ENCODE measurements at places on chromosomes 11 and 22. TPM values are rescaled to one million over a fixed set of nuclear protein-coding genes. Genes with fewer than 3 reads are reported as not detected.

GRCh38 chr22:29987137-29987536 lies 93.1 kb upstream of the HORMAD2 start:
- H3K4me3 ChIP-seq, result no peak overlapping the region
- DNase-seq, result no peak
- H3K36me3 ChIP-seq, result no peaks in the 10 kb centered on the region
- no peaks in the 10 kb centered on the region for H3K27me3 ChIP-seq

DNA sequence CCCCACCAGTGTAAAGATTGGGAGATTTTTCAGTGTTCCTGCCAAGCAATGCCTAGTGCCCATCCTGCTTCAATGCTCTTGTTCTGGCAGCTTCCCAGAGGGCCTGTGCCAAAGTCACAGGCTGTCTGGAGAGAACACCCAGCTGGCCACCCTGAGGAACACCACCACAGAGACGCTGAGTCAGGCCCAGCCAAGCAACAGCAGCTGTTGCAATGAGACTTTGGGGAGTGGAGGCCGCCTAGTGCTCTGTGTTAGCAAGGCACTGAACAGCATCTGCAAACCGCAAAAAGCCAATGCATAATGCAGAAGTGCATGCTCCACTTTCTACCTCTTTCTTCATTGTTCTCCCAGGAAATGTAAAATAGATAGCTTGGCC lies 168.1 kb downstream of the NXPE2 start:
- H3K27ac ChIP-seq, result peak overlapping the region; percentile 96
- H3K4me3 ChIP-seq, result peak overlapping the region; percentile 65

DNA sequence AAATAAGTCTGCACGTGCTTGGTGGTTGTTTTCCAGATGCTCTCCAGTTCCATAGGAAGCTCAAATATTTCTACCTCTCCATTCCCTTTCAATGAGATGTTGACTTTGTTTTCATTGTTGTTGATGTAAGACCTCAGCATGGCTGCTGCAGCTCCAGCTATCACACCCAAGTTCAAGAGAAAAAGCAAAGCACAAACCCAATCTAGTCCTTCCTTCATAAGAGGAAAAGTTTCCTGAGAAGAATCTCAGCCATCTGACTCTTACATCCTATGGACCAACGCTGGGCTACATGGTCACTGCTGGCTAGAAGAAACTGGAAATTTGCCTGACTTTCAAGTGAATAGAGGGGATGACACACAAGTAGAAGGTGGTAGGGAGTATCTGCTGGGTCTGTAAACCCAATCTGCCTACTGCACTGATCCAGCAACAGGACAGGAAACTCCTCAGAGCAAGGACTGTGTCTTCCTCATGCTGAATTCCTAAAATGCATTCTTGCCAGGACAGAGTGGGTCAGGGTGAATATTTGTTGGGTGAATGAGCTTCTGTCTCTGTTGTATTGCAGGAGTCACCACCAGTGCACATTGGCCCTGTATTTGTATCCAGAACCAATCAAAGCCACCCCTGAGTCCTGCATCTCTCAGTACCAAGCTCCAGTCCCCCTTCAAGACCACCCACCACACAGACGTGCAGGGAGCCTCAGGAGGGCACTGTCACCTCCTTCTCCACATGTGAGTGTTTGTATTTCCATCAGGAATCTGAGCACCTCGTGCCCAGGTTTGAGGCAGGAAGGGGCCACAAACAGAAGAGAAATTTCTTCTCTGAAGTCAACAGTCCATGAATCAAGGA lies 118.0 kb upstream of the IGLL5 start:
- H3K4me3 ChIP-seq, result no peak overlapping the region
- H3K36me3 ChIP-seq, result peaks cover 4% of the 10 kb centered on the region
- no peaks in the 10 kb centered on the region for H3K4me1 ChIP-seq
- no peak overlapping the region for H3K27ac ChIP-seq
- DNase-seq, result no peak
- H3K27me3 ChIP-seq, result peaks cover 7% of the 10 kb centered on the region

DNA sequence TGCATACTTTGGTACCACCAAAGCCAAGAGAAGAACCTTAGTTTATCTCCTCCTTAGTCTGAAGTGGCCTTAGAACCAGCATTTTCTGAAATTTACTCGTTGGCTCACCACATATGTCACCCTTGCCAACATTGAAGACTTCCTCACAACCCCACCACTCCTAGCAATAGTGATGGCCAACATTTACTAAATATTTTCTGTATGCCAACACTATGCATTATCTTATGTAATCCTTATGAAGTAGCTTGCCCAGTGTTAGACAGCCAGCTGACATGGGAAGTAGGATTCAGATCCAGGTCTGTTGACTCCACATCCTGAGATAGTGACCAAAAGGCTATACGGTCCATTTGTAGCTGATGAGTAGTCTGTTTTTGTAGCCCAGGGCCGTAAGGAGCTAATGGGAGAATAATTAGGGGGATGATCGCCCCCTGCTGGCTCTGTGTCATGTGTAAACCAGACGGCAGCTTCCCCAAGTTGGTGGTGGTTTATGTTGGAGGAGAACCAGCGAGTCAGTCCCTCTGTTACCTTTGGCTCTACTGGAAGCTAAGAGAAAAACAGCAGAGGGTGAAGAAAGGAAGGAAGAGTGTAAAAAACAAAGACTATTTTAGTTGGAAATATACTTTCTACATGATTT lies 120.5 kb upstream of the RASSF10 start:
- no peak overlapping the region for H3K4me3 ChIP-seq
- H3K27me3 ChIP-seq, result peaks cover 11% of the 10 kb centered on the region
- peaks cover 21% of the 10 kb centered on the region for H3K4me1 ChIP-seq
- H3K36me3 ChIP-seq, result peaks cover 7% of the 10 kb centered on the region
- H3K27ac ChIP-seq, result no peak overlapping the region

GRCh38 chr11:61442616-61443015 lies 12.7 kb downstream of the SDHAF2 start:
- H3K36me3 ChIP-seq, result peaks cover 10% of the 10 kb centered on the region
- H3K4me1 ChIP-seq, result peaks cover 14% of the 10 kb centered on the region
- no peak overlapping the region for H3K4me3 ChIP-seq

GRCh38 chr11:16969010-16969999 lies 44.9 kb downstream of the PLEKHA7 start:
- H3K4me1 ChIP-seq, result no peaks in the 10 kb centered on the region
- H3K27ac ChIP-seq, result no peak overlapping the region
- no peak overlapping the region for H3K4me3 ChIP-seq
- H3K36me3 ChIP-seq, result no peaks in the 10 kb centered on the region

HTR3B gene
- not detected for total RNA-seq

- H3K27me3 ChIP-seq, result peaks cover 2% of the 10 kb centered on the region
- no peak overlapping the region for H3K4me3 ChIP-seq
- H3K4me1 ChIP-seq, result peaks cover 14% of the 10 kb centered on the region
- H3K27ac ChIP-seq, result no peak overlapping the region
These were observed 399.1 kb downstream of the LARGE1 start for GRCh38 chr22:33520904-33521780.
